Activated T-cell treated with anti-CD3 and anti-CD28 coated beads, Interleukin-2, amount 50 U/mL, for 72 hours (primary cell): ENCODE measurements at places on chromosomes 4 and X.

DNA sequence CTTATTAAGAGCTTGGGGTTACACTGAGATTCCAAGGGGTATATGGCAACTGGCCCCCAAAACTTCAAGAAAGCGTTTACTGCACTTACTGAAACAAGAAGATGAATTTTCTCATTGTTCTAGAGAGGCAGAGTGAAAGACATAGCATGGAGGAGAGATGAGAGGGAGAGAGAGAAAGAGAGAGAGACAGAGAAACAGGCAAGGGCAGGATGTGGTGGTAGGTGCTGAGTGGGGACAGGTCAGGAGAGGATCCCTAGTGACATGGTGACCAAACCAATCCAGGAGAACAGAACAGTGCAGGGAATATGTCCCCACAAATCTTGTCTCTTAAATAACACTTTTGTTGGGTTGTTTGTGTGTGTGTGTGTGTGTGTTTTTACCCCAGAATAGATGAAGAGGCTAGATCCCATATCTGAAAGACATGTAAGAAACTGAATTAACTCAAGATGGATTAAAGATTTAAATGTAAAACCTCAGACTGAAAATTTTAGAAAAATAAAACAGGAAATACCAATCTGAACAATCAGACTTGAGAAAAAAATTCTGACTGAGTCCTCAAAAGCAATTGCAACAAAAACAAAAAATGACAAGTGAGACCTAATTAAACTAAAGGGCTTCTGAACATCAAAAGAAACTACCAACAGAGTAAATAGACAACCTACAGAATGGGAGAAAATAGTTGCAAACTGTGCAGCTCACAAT is 202.2 kb downstream of the QDPR start:
- DNase-seq = no peak

- DNase-seq = no peak
These were observed 191.4 kb downstream of the NDST4 start for GRCh38 chr4:114921790-114922591.

DNA sequence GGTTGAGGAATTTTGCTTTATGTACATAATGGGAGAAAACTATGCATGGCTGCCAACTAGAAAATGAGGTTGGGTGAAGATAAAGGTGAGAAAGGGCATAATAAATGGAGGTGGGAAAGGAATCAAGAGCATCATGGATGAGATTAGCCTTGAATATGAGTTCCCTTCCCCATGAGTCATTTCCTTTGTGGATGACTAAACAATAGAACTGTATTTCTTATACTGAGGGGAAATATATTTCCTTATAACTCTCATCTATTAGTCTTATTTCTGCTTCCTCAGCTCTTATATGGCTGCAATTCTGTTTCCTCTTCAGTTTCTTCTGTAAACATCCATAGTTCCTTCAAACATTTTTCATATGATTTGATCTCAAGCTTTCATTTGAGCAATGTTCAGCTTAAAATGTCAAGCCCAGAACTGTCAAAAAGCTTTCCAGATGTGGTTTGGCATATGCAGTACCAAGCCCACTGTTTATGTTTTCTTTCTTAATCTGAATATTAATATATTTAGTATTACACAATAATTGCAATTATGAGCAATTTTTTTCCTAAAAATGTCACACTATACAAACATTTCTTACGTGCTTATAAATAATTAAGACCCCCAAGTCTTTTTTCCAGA is 100.7 kb upstream of the GRPR start:
- no peak for DNase-seq

GRCh38 chr4:180190382-180190781 is 2052.8 kb upstream of the TENM3 start:
- DNase-seq = no peak

- no peak for DNase-seq
These were observed 64.0 kb upstream of the FGF13 start for GRCh38 chrX:138775517-138775916.

GRCh38 chrX:107674480-107675364 is 46.4 kb downstream of the PRPS1 start:
- DNase-seq = peak; percentile 25

- DNase-seq = no peak
These were observed 47.0 kb downstream of the COQ2 start for GRCh38 chr4:83237591-83237990.

DNA sequence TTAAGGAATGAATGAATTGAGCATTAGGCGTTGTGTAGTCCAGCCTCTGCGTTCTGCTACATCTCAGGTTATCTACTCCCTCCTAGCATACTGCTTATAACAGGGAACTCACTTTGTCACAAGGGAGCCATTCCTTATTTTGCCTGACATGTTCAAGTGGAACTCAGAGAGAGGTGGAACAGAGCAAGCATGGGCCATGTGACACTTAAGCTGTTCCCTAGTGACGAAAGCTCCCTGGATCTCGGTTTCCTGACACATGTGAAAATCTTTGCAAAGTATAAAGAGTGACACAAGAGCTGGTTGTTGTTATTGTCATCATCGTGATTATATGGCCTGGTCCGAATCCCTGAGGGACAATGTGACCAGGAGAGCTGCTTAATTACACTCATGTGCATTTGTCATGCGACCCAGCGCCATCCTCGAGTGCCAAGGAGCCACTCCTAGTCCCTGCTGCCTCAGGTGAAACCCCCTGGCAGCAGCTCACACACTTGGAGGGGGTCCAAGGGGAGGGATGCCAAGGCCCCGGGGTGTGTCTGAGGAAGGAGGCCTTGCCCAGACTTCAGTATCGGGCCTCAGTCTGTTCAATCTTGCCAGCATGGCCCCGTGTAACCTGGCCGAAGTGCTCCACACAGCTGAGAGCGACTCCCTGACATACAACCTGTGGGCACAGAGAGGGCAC is 98.5 kb upstream of the MAP3K15 start:
- DNase-seq = no peak

DNA sequence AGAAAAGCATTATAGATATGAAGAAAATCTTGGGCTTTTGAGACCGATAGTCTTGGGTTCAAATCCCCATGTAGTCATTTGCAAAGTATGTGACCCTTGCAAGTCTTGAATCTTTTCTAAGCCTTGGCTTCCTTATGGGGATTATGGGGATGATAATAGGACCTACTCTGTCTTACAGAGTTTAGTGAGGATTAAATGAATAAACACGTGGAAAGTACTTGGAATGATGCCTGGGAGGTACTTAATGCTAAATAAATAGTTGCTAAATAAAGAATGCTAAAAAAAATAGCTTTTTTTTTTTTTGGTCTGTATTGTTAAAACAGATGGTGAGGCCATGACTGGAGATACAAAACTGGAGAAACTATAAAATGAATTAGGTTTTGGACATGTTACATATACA is 292.7 kb downstream of the GPAT3 start:
- no peak for DNase-seq

- no peak for DNase-seq
These were observed 148.8 kb downstream of the APBB2 start for GRCh38 chr4:41065434-41066006.

- no peak for DNase-seq
These were observed 216.0 kb upstream of the TEX13C start for GRCh38 chrX:125103693-125104092.

- no peak for DNase-seq
These were observed 160.3 kb upstream of the RASGEF1B start for GRCh38 chr4:81631958-81632441.

DNA sequence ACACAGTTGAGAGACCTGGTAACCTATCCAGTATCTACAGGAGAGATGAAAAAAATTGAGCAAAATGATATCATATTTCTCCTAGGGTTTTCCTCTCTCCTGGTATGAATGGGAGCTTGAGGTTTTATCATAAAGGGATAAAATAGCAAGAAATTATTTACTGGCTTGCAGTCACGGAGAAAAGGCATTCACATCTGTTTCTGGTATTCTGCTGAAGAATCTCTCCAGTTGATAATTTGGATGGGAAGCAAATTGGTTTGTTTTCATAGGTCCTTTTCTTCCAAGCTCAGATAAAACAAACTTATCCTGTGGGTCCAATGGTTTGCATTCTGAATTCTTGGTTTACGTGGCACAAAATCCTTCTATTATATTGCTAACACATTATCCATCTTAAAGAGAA is 83.1 kb upstream of the GYPA start:
- no peak for DNase-seq

DNA sequence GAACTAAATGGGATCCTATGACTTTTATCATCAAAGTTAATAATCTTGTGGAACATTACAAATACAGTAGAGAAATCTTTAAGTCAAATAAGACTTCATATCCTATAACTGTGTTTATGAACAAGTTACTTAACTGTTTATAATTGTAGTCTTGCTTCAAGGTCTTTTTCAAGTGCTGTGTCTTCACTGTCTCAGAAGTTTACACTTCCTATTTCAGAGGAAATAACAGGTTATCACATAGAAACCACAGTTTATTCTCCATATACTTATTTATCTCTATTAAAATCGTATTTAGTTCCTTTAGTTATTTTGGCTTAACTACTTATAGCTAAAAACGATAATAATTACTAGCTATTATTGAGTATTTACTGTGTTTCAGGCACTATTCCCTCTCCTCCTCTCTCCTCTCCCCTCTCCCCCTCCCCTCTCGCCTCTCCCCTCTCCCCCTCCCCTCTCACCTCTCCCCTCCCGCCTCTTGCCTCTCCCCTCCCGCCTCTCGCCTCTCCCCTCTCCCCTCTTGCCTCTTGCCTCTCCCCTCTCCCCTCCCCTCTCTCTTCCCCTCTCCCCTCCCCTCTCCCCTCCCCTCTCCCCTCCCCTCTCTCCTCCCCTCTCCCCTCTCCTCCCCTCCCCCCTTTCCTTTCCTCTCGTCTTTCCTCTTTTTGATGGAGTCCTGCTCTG is 63.7 kb downstream of the RBPJ start:
- no peak for DNase-seq

DNA sequence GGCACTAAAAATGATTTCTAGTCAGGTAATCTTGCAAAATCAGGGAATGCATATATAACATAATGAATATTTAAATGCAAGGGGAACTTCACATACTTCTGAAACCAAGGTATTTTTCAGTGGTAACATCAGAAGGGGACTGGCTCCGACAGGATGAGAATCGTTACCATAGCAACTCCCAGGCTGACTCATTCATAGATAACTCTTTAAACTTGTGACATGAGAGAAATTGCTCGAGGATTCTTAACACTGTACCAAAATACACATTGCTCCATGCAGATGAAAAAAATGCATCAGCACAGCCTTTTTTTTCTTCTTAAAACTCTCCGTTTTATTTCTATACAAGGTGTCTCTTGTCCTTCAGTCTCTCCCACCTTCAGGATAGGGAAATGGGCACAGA is 114.3 kb downstream of the GABRB1 start:
- peak; percentile 2 for DNase-seq

DNA sequence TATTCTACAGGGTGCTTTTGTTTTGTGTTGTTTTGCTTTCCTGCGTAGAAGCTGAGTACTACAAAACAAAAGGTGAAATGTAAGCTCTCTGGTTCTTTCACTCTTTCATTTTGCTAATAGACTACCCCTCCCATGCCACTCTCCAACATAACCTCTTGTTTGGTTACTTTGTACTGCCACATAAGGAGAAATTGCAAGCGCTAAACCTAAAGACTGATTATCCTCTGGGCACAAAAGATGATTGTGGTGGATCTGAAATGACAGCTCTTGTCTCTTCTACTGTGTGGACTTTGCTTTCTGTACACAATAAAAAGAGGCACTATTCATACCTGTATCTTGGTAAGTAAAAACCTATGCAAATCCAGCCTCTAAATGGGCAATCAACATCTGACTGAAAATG is 5.3 kb downstream of the MBNL3 start:
- no peak for DNase-seq

GRCh38 chrX:21721195-21721594 is 36.7 kb downstream of the SMPX start:
- no peak for DNase-seq
